Fibroblast of skin of right biceps (primary cell): ENCODE measurements at places on chromosomes 6 and 20.

DNA sequence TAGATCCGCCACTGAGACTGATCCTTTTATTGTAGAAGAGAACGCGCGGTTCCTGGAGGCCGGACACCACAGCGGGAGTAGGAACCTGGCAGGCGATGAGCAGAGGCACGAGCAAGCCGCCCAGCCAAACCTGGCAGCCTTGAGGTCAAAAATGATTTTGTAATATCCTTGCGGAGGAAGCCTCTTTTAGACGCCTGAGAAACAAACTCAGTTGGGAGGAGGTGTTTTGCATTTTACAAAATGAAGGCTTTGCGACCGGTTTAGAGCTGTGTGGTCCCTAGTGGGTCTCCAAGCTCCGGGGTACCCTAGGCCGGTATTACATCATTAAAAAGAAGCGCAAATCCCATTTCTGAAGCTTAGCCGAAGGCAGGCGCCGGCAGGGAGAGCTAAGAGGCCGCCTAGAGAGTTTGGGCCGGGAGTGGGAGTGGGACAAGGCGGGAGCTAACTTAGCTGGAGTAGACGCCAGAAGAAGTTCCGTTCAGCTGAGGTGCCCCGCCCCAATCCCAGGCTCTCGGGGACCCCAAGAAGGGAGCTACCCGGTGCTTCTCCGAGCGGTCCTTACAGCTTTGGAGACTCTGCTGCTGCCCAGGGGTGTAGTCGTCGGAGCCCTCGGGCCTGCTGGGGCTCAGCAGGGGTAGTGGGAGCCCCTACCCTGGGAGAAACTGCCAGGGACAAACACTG, 1.9 kb upstream of the TBX18 start:
- DNase-seq: no peak

GRCh38 chr20:15594158-15594695, 979.0 kb downstream of the KIF16B start:
- no peak for DNase-seq

DNA sequence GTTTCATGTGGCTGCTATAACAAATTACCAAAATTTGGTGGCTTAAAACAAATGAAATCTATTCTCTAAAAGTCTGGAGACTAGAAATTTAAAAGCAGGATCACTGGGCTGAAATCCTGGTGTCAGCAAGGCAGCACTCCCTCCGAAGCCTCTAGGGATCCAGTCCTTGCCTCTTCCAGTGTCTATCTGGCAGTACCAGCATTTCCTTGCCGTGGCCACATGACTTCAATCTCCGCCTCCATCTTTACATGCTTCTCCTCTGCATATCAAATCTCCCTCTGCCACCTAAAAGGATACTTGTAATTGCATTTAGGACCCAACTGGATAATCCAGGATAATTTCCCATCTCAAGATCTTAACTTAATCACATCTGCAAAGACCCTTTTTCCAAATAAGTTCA, 30.2 kb downstream of the ARHGAP18 start:
- DNase-seq: peak; percentile 34

DNA sequence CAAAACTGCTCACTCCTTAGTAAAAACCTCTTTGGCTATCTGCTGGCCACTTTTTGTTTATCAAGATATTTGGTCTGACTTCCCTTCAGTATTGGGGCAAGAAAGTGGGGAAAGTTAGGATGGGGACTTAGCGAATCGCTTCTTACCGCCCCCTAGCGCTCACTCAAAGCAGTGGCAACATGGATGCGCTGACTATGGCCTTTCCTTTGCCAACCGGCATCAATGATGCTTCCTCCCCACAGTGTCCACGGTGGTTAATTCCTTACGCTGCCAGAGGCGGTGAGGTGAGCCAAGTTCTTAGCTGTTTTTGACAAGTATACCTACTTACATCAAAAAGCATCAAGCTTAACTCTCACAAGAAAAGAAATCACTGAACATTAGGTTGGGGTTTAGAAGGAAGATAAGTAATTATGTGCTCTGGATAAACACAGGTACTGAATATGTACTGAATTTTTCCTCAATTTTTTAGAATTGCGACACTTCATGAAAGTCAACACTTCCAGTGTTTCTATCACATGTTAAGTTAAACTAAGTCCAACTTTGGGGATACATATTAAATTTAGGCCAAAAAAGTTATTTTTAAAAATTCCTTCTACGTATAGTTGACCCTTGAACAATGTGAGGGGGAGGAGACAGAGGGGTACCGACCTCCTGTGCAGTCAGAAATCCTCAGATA, 86.7 kb downstream of the GMDS start:
- DNase-seq: peak; percentile 51

GRCh38 chr20:37296371-37296770, 6.9 kb downstream of the MANBAL start:
- no peak for DNase-seq

- peak; percentile 63 for DNase-seq
These were observed 61.9 kb upstream of the CITED2 start for GRCh38 chr6:139436200-139436956.

DNA sequence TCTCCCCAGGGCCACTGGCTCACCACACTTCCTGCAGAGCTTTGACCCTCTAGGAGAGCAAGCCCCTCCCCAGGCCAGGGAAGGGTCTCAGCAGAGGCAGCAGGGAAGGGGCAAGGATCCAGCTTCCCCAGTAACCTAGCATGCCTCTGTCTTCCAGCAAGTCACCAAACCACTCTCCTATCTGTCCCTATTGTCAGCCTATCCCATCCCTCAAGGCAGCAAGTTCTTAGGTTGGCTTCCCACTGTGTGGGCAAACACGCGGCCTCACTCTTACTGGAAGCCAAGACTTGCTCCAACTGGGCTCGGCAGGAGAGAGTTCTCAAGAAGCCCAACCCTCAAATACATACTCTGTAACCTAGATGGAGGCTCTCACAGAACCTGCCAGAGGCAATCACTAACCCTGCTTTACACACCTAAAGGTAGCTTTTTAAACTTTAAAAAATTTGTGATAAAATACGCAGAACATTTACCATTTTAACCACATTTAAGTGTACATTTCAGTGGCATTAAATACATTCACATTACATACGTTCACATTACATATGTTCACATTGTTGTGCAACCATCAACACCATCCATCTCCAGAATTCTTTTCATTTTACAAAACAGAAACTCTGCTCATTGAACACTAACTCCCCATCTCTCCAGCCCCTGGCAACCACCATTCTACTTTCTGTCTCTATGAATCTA, 58.5 kb downstream of the MRPL14 start:
- DNase-seq: no peak

DNA sequence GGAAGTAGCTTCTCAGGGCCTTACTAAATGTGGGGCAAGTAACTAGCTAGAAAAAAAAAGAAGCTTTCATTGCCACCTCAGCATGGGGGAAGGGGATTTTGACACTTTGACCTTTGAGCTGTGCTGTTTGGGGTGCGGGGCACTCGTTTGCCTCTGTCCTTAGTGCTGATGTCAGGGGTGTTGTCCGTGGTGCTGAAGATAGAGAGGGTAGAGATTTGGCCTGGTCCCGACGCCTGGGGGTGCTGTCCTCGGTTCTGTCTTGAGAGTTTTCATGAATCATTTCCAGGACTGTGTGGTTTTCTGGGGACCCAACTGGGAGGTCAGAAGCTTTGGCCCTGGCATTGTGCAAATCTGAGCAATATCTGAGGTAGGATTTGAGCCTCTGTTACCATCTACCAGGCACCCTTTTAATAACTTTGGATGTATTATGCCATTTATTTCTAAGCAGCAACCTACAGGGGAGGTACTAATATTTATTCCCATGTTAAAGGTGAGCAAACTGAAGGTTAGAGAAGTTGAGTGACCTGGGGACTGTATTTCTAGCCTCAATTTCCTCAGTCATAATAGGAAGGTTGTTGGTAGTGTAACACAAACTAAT, 78.0 kb downstream of the DLGAP4 start:
- DNase-seq: peak; percentile 36

- DNase-seq: no peak
These were observed 36.6 kb downstream of the PTPN1 start for GRCh38 chr20:50546729-50547314.

DNA sequence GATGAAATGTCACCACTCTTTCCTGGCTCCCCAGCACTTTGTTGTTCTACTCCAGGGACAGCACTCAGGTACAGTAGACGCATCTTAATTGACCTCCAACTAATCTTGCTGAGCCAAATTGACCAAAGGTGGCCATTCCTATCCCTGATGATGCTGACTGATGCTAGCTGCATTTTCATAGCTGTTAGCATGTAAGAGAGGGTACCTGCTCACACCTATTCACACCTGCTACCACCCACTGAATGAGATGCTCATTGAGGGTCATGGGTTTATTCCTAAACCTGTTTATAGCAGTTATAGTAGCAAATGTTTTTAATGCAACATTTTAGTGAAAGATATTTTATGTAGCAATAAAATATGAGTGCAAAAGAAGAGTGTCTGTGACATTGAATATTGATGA, 145.1 kb downstream of the CARMIL1 start:
- no peak for DNase-seq

DNA sequence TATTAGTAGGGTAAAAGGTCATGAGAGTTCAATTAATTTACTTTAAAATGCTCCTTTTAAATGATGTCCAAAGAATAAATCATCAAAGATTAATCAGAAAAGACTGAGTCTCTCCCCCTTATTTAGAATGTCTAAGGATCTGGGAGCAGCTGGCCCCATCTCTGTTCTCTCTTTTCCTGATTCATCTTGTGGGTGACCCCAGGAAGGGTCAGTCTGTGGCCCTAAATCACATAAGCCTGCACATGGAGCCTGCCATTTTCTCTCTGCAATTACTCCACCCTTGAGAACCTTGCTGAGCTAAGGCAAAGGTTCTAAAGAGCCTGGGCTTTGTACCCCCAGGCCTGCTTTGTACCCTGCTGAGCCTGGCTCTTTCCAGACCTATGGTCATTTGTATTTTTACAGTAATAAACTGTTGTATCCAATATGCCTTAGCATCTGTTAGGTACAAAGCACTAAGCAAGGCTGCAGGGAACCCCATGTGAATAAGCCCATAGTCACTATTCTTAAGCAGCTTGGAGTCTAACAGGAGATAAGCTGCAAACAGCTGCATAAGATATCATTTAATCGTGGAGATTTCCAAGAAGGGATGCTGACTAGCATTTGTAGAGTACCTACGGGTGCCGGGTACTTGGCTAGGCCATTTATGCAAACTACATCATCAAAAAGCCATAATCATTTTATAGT, 431.0 kb upstream of the MARCKS start:
- DNase-seq: no peak

DNA sequence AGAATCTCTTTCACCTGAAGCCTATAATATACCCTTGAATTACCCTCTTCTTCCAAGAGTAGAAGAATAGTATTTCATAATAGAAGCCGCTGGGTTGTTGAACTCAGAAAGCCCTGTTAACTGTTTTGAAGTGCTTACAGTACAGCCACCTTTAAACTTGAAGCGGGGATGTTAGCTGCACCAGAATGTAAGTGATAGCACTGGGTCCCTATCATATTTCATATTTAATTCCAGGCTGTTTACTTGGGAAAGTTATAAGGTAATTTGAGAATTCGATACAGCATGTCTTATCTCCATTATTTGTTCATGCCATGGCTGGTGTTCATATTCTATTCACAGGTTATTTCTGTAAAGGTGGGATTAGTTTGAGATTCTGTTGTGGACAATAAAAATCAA, 63.5 kb upstream of the VSTM2L start:
- DNase-seq: no peak

- DNase-seq: no peak
These were observed 28.7 kb downstream of the GRIK2 start for GRCh38 chr6:101422251-101422650.

DNA sequence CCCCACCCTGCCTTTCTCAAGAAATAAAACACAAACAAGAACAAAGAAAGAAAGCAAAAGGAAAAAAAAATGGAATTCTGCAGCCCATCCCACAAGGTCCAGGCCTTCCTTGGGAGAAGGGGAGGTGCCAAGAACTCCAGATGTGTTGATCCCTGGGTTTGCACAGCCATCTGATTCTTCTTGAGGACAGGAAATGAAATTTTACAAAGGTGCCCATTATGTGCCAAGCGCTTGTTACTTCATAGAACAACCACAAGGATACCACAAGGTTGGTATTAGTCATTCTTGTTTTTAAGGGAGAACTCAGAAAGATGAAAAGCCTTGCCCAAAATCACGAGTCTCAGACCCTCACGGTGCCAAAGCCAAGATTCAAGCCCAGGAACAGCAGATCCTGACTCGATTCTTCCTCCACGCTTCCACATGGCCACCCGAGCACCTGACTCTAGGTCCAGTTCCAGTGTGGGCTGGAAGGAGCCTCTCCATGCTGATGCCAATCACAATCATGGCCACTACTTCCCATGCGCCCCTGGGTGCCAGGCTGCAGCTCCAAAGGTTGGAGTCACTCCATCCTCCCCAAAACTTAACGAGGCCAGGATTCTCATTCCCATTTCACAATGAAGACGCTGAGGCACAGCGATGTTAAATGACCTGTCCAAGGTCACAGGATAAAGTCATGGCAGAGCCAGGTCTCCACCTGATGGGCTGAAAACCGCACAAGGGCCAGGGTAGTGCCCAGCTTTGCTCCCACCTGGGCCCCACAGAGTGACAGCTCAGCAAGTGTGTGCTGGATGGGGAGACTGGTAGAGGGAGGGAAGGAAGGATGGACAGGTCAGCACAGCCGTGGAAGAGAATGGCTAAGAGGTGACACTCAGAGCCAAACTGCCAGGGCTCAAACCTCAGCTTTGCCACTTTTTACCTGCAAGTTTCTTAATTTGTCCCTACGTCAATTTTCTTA, 66.7 kb upstream of the TOP1 start:
- no peak for DNase-seq

- no peak for DNase-seq
These were observed 56.5 kb upstream of the DST start for GRCh38 chr6:56699066-56699654.

GRCh38 chr6:113825781-113826180, 31.4 kb upstream of the MARCKS start:
- DNase-seq: peak; percentile 92

DNA sequence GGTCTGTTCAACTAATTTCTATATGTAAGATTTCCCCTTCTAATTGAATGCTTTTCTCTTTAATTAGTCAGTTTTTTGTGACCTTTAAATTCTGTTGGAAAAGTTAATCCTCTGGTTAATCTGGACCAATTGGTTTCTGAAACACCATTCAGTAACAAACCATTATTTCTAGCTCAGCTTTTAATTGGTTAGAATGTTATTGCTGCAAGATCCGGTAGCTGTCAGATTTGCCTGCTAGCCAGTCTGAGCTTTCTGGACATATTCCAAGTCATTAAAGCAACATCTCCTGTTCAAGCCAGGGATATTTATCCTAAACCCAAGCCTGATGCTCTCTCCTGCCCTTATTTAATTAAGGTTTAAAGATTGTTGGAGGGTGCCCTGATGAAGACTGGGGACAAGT, 55.1 kb upstream of the FBXL4 start:
- peak; percentile 12 for DNase-seq

DNA sequence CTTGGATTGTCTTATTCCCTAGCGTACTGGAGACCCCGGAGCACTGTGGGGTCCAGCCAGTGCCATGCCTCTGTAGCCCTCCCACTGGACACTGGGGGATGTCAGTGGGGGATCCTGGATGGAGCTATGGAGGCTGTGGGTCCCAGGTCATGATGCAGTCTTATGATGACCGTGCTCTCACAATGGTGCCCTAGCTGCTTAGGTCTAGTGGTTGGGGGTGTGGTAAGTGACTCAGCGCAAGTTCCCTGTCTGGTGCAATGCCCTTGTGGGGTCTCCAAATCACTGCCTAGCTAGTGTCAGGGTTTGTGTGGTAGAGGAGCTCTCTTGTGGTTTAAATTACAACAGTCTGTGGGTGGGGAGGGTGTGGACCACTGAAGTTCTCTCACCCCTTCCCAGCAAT, 135.4 kb downstream of the CDC5L start:
- no peak for DNase-seq
